ENCODE measurements at places on chromosomes 13 and 19.

DNA sequence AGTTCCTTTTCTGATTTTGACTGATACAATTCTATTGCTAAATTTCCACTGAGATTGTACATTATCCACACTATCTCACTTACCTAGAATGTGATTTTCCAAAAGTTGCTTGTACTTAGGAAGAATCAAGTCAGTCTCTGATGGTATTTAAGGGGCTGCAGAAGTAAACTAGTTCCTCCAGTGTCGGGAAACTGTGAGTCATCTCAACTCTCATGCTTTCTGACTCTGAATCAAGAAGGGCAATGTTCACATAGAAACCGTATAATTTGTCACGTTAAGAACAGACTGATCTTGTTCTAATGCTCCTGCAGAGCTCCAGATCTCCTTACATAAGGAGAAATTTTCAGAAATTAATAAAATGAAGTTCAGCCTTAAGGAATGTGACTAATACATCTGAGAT, 369.3 kb downstream of the KLF5 start:
- DNase-seq: no peak

DNA sequence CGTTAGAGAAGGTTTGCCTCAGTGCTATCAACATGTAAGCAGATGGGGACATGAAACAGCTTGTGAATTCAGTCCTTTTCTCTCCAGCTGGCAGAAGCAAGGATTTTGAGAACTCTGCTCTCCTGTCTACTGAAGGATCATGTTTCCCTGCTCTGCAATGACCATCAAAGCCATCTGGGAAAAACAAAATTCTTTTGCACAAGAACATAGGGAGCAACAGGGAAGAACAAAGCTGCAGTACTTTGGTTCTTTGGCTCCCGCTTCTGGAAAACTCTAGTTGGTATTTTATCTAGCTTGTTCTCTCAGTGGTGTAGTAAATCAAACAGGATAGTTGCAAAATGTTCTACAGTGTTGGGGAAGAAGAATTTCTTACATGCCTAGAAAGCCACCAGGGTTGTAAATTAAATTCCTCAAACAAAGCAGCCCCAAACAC, 270.4 kb downstream of the ENOX1 start:
- DNase-seq: no peak

GRCh38 chr13:100610391-100611347, 22.1 kb upstream of the GGACT start:
- DNase-seq: no peak

DNA sequence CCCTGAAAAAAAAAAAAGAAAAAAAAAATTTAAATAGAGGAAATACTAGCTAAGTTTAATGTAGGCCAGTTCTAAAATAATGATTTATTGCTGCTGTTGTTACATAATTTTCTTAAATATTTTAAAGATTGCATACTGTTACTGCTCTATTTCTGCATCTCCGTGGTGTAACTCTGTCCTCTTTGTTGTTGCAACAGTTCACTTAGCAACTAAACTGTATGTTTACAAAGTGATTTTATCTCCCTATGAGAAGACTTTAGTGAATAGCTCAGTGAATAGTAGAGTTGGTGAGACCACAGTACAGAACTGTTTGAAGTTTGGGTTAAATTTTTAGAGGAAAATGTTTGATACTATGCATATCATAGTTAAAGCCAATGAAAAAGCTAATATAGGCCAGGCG, 19.4 kb downstream of the BRCA2 start:
- DNase-seq: no peak

DNA sequence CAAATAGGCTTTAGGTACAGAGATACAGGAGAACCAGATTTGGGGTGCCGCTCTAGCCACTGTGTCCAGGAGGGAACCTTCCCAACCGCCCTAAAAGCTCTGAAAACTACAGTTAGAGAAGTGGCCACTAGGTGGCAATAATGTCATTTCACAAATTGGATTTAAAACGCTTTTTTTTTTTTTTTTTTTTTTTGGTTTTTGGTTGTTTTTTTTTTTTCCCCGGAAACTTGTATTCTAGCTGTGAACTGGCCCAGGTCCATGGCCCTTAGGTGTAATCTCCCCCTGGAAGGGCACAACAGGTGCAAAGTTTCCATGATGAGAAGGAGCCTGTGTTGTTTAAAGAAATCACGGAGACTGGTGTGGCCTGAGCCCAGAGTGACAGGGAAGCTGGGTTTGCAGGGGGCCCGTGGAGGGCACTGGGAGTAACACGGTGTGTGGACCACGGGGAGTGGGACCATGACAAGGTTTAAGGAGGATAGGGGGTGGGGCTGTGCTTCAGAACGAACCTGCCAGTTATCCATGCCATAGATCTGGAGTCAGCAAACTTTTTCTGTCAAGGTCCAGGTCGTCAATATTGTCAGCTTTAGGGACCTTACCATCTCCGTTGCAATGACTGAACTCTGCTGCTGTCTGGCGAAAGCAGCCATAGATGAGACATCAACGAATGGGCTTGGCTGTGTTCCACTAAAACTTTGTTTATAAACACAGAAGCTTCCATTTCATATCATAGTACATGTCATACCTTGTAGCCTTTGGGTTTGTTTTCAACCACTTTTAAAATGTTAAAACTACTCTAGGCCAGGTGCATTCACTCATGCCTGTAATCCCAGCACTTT, 10.1 kb downstream of the OR1I1 start:
- DNase-seq: peak; percentile 74

- no peak for DNase-seq
These were observed 121.5 kb downstream of the LHFPL6 start for GRCh38 chr13:39481491-39481890.

DNA sequence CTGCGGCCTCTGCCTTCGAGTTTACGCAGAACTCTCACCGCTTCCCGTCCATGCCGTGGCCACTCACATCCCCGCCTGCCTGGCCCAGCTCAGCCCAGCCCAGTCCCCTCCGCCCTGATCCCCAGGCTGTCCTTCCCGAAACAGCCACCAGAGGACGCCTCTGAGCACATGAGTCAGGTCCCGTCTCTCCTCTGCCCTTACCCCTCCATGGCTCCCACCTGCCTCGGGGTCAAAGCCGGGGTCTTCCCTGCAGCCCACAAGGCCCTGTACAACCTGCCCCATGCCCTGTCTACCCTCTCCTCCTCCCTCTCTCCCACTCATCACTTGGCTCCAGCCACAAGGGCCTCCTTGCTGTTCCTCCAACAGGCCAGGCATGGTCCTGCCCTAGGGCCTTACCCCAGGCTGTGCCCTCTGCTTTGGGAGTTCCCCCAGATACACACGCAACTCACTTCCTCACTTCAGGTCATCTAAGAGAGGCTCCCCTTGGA, 8.1 kb upstream of the SEMA6B start:
- DNase-seq: peak; percentile 61

DNA sequence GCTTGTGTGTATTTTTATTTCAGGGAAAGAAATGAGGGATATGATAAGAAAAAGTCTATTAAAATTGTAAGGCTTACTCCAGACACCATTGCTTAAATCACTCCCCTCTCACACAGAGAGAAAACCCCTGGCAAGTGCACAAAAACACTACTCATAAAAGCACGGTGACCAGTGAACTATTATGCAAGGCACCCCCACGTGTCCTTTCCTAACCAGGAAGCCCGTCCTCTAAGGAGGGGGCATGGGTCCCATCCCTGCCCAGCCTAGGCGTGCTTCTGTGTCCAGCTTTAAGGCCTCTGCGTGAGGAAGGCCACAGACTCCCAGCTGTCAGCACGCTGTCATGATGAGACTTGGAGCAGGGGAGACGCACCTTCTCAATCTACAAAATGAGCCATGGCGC, 83.5 kb downstream of the SLC7A1 start:
- DNase-seq: no peak

- DNase-seq: no peak
These were observed 974 bp upstream of the CYP4F22 start for GRCh38 chr19:15507068-15508034.

DNA sequence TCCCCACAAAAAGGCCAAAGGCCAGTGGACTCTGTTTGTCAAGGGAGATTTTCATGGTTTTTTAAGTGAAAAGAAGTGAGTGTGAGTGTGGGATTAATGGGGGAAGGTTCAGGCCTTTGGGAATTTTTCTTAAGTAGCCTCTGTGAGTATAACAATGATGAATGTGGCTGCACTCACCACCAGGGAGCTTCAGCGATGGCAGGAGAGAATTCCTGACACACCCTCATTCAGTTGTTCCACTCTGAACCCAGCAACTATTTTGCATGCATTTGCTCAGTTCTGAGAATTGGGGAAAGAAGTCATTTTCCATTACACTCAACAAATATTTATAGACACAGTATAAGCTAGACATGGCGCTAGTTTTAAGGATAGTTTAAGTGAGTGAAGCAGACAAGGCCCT, 117.9 kb downstream of the CCNA1 start:
- DNase-seq: no peak

DNA sequence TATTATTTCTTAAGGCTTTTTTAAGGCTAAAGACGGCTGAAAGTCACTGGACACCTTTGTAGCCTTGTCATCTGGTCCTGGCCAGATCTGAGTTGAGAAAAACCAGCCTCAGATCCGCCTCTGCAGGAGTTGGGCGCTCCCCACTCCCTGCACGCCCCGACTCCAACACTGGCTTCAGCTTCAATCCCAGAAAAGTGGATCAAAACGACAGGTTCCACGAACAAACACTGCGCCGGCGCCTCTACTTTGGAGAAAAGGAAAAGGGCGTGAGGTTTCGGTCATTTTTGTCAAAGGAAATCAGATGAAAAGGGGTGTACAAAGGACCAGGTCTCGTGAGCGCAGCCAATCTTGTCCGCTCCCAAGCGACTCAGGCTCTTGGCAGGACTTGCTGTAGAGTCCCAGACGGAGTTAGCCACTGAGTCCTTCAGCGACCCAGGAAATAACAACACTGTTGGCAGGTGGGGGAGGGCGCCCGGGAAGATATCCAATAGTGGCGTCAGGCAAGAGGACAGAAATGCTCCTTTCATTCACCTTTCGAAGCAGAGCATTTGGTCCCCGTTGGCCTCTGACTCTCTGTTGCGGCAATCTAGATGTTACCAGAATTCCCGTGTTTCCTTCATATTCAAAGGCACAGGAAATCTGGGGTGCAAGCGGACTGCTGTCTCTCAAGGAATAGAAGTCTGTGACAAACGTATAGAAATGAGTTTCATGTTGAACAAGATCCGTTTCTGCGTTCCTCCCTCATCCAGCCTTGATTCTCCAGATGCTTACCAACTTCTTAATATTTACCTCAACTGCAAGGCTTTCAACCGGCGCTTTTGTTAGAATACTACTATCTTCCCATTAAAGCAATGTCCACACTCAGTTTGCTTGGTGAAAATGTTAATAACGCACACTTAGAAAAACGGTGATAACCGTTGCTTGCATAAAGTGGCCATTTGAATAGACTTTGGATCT, 1.8 kb upstream of the CCNA1 start:
- no peak for DNase-seq

DNA sequence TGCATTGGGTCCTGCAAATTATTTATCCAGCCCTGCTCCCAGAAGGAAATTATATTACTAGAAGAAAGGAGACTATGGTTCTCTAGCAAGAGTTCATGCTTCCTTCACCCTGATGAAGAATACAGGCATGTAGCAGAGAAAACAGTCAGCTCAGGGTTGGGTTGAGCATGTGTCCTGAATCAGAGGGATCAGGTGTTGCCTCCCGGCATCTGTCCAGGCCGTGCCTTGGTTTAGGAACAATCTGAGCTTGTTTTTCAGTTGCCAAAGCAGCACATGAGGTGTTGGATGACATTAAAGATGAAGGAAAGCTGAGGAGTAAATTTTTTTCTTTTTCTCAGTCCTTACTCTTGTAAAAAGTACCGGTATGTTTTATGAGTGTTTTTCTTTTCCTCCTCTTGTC, 62.0 kb downstream of the KL start:
- DNase-seq: no peak

DNA sequence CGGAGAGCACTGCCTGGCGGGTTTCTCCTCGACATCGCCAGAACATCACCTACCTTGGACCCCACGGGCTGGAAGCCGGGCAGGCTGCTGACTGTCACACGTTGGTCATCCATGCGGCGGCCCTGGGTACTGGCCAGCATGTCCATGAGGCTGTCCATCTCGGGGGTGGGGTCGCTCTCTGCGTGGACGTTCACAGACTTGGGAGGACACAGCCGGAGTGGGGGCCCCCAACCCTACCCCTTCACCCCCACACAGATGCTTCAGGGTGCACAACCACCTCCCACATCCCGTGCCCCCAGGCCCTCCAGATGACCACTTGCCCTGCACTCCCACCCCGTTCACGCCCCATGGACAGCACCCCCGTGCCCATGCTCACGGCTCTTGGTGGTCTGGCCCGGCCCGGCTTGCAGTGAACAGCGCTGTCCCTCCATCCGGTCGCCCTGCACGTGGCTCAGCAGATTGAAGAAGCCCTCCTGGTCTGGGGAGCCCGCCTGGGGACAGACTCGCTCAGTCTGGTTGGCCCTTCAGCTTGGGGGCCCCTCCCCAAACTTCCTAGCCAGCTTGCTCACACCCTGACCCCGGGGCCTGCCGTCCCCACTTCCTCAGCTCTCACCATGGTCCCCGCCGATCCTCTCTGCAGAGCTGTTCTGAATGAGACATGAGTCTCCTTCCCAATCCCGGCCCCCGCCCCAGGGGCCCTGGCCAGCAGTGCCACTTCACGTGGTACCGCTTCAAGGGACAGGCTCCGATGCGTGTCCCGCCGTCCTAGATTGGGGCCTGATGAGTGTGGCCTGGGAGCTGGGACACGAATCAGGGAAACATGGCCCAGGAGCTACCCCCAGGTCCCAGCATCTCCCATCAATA, 947 bp downstream of the PCP2 start:
- no peak for DNase-seq

- DNase-seq: no peak
These were observed 190.1 kb downstream of the FOXO1 start for GRCh38 chr13:40476175-40476958.

DNA sequence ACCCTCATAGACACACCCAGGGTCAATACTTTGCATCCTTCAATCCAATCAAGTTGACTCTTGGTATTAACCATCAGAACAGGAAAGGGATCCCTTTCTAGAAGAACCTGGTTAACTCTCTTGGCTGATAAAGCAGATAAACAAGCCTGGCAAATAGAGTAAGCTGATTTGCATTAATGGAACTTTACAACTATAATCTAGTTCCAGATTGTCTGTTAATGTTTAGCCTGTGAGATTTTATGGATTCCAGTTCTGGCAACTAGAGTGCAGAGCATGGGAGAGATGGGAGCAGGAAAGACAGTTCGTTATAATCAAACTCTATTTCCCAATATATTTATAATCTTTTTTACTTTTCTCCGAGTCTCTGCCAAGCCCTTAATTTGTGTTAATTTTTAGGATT, 272.6 kb upstream of the KLHL1 start:
- DNase-seq: no peak

Measured in hematopoietic multipotent progenitor cell treated with erythropoietin and hydrocortisone succinate and interleukin-3 and kit ligand, for 15 days (in vitro differentiated cells).